SJSA1 (cell line): ENCODE measurements at places on chromosomes 5 and 9. TPM values are rescaled to one million over a fixed set of nuclear protein-coding genes. Genes with fewer than 3 reads are reported as not detected.
A peak's percentile ranks its signal among the peaks of the same experiment; 100 is the strongest.

Gene KIF3A
- 11.4 and 12.1 TPM in 2 replicates for total RNA-seq

Gene CSNK1G3
- 44.6 and 75.1 TPM in 2 replicates for total RNA-seq

Gene PKD2L2
- not detected in 2 replicates for total RNA-seq

Gene RLN2
- total RNA-seq = not detected in 2 replicates

Gene ASPN
- total RNA-seq = not detected in 2 replicates

Gene TEX48
- not detected in 2 replicates for total RNA-seq

Gene PCDHA12
- total RNA-seq = not detected in 2 replicates

DNA sequence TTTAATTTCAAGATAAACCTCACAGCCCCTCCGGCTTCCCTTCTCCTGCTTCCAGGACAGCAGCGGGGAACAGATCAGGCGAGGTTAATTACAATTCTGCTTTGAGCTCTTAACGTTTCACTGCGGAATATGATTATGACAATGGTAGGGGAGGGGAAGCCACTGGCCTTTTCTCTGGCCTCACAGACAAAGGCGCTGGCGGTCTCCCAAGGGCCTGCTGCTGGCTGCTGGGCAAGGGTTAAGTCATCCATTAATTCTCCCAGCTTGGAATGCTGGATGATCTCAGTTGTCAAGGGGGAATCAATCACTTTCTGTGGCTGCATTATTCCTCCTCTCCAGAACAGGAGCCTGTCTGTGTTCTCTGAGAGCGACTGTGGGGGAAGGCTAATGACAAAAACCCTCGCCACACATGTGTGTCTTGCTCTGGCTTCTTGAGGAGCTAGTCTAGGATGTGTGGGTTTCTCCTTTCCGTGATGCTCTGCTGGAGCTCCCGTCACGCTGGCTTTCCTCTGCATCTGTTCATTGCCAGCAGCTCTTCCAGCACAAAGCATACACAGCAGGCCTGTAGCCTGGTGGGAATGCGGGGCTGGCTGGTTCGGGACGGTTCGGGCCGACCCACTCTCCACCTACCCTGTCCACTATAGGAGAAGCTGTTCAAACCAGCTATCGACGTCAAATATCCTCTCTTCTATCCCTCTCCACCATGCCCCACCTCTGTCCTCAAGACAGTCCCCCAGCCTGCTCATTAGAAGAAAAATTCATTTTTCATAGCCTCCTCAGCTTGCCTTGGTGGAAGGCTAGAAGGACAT lies 82.8 kb downstream of the DCP2 start:
- no peaks in the 10 kb centered on the region for H3K27me3 ChIP-seq
- H3K4me1 ChIP-seq = peaks cover 31% of the 10 kb centered on the region
- no peak for DNase-seq
- peaks cover 30% of the 10 kb centered on the region for H3K36me3 ChIP-seq

DNA sequence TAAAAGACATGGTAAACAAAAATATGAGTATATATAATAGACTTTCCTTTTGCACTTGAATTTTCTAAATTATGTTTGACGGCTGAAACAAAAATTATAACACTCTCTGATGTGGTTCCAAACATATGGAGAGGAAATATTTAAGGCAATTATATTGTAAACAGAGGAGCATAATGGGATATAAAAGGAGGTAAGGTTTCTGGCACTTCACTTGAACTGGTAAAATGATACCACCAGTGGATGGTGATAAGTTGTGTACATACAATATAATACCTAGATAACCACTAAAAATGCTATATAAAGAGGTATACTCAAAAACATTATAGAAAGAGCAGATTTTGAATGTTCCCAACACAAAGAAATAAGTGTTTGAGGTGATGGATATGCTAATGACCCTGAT lies 192.9 kb upstream of the RAD23B start:
- H3K36me3 ChIP-seq = no peaks in the 10 kb centered on the region
- H3K27ac ChIP-seq = no peak overlapping the region
- H3K4me3 ChIP-seq = no peak overlapping the region
- no peak for DNase-seq
- H3K4me1 ChIP-seq = no peaks in the 10 kb centered on the region

GRCh38 chr5:142132916-142133315 lies 24.3 kb downstream of the NDFIP1 start:
- no peaks in the 10 kb centered on the region for H3K4me1 ChIP-seq
- no peaks in the 10 kb centered on the region for H3K27me3 ChIP-seq
- H3K4me3 ChIP-seq = no peak overlapping the region
- H3K27ac ChIP-seq = no peak overlapping the region
- DNase-seq = no peak
- H3K36me3 ChIP-seq = peaks cover 48% of the 10 kb centered on the region

GRCh38 chr9:127897193-127897692 lies 2.2 kb downstream of the ST6GALNAC6 start:
- peak; percentile 60 for DNase-seq
- no peaks in the 10 kb centered on the region for H3K27me3 ChIP-seq
- peaks cover 40% of the 10 kb centered on the region for H3K4me1 ChIP-seq
- no peak overlapping the region for H3K4me3 ChIP-seq
- no peak overlapping the region for H3K27ac ChIP-seq

- no peaks in the 10 kb centered on the region for H3K4me1 ChIP-seq
- no peak overlapping the region for H3K4me3 ChIP-seq
- H3K27ac ChIP-seq = no peak overlapping the region
- H3K36me3 ChIP-seq = no peaks in the 10 kb centered on the region
- H3K27me3 ChIP-seq = no peaks in the 10 kb centered on the region
Observed at GRCh38 chr5:87705876-87706275, 293.1 kb upstream of the CCNH start.

GRCh38 chr5:10762776-10763500 lies 1.9 kb upstream of the DAP start:
- peaks cover 20% of the 10 kb centered on the region for H3K36me3 ChIP-seq
- no peak overlapping the region for H3K4me3 ChIP-seq
- peaks cover 29% of the 10 kb centered on the region for H3K4me1 ChIP-seq
- H3K27ac ChIP-seq = no peak overlapping the region
- no peak for DNase-seq
- no peaks in the 10 kb centered on the region for H3K27me3 ChIP-seq

GRCh38 chr5:34655354-34655991 lies 655 bp upstream of the RAI14 start:
- H3K27ac ChIP-seq = peak overlapping the region; percentile 63
- no peak for DNase-seq
- H3K27me3 ChIP-seq = no peaks in the 10 kb centered on the region
- H3K36me3 ChIP-seq = no peaks in the 10 kb centered on the region; the same call in 1 of the 2 replicates
- H3K4me3 ChIP-seq = peak overlapping the region; percentile 85

- peaks cover 29% of the 10 kb centered on the region for H3K4me1 ChIP-seq
- peak; percentile 40 for DNase-seq
- H3K4me3 ChIP-seq = no peak overlapping the region
Observed at GRCh38 chr9:106587042-106587441, 275.9 kb upstream of the ZNF462 start.

DNA sequence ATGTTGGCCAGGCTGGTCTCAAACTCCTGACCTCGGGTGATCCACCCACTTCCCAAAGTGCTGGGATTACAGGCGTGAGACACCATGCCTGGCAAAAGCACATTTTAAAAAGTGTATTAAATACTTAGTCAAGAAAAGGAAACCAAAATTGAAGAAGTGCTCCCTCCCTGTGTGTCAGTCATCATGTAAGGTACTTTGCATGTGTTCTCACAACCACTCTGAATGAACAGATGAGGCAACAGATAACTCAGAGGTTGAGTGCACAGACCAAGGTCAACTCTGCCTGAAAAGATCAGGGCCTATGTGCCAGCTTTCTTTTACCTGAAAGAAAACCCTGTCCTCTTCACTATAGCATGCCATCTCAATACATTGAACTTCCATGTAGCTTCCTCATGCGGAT lies 289.7 kb downstream of the MRPS30 start:
- no peaks in the 10 kb centered on the region for H3K36me3 ChIP-seq
- H3K4me3 ChIP-seq = no peak overlapping the region
- DNase-seq = no peak

- no peaks in the 10 kb centered on the region for H3K27me3 ChIP-seq
- no peaks in the 10 kb centered on the region for H3K36me3 ChIP-seq
- no peak overlapping the region for H3K4me3 ChIP-seq
- no peaks in the 10 kb centered on the region for H3K4me1 ChIP-seq
Observed at GRCh38 chr5:68369457-68370125, 154.0 kb downstream of the PIK3R1 start.

- no peak overlapping the region for H3K4me3 ChIP-seq
- no peaks in the 10 kb centered on the region for H3K36me3 ChIP-seq
- H3K4me1 ChIP-seq = peaks cover 8% of the 10 kb centered on the region
- DNase-seq = peak; percentile 19
- no peak overlapping the region for H3K27ac ChIP-seq
Observed at GRCh38 chr9:126957687-126958053, 43.1 kb downstream of the RALGPS1 start.

DNA sequence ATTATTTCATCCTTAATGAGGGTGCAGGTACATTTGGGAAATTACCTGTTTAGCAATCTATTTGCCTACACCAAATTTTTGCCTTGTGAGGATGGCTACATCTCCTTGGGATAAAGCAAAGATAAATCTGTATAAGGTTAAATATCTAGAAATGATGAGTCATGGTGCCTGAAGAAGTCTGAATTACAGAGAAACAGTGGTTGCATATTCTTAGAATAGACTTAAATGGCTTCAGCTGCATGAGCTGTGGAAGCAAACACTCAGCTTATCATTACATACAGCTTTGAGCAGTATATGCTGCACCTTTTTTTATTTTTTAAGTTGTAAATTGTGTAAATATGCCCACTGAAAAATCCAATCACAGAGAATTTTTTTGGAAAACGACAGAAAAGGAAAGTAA lies 153.5 kb downstream of the RAPGEF6 start:
- no peak for DNase-seq
- H3K27me3 ChIP-seq = no peaks in the 10 kb centered on the region
- H3K27ac ChIP-seq = no peak overlapping the region
- no peaks in the 10 kb centered on the region for H3K4me1 ChIP-seq

- no peak overlapping the region for H3K4me3 ChIP-seq
- H3K27me3 ChIP-seq = no peaks in the 10 kb centered on the region
- peaks cover 61% of the 10 kb centered on the region for H3K4me1 ChIP-seq
- no peaks in the 10 kb centered on the region for H3K36me3 ChIP-seq
Observed at GRCh38 chr5:94240993-94241651, 377.3 kb downstream of the KIAA0825 start.

GRCh38 chr9:108698231-108698630 lies 157.6 kb downstream of the ACTL7B start:
- H3K4me3 ChIP-seq = no peak overlapping the region
- H3K27ac ChIP-seq = no peak overlapping the region
- H3K4me1 ChIP-seq = no peaks in the 10 kb centered on the region
- no peaks in the 10 kb centered on the region for H3K27me3 ChIP-seq

- DNase-seq = no peak
- H3K4me3 ChIP-seq = no peak overlapping the region
- no peak overlapping the region for H3K27ac ChIP-seq
- H3K27me3 ChIP-seq = peaks cover 33% of the 10 kb centered on the region
- H3K4me1 ChIP-seq = no peaks in the 10 kb centered on the region
Observed at GRCh38 chr9:136735812-136736480, 6.8 kb downstream of the LCN10 start.

GRCh38 chr5:96648023-96648422 lies 14.2 kb upstream of the CAST start:
- no peaks in the 10 kb centered on the region for H3K27me3 ChIP-seq
- H3K27ac ChIP-seq = 0 out of 2 replicates have a peak overlapping the region, but pooled peaks have one; percentile 7
- H3K36me3 ChIP-seq = no peaks in the 10 kb centered on the region
- no peak for DNase-seq
- H3K4me1 ChIP-seq = peaks cover 45% of the 10 kb centered on the region

- DNase-seq = no peak
- no peak overlapping the region for H3K4me3 ChIP-seq
- H3K27me3 ChIP-seq = no peaks in the 10 kb centered on the region
- no peak overlapping the region for H3K27ac ChIP-seq
- H3K4me1 ChIP-seq = peaks cover 29% of the 10 kb centered on the region
Observed at GRCh38 chr9:99023231-99023630, 79.5 kb downstream of the COL15A1 start.

- no peak overlapping the region for H3K4me3 ChIP-seq
- peak overlapping the region; percentile 98 for H3K27ac ChIP-seq
- DNase-seq = no peak
- peaks cover 28% of the 10 kb centered on the region for H3K4me1 ChIP-seq
- no peaks in the 10 kb centered on the region for H3K27me3 ChIP-seq
- no peaks in the 10 kb centered on the region for H3K36me3 ChIP-seq
Observed at GRCh38 chr5:92553326-92553725, 1027.7 kb downstream of the NR2F1-AS1 start.

- no peaks in the 10 kb centered on the region for H3K4me1 ChIP-seq
- H3K27ac ChIP-seq = no peak overlapping the region
- no peak for DNase-seq
- no peak overlapping the region for H3K4me3 ChIP-seq
- H3K27me3 ChIP-seq = no peaks in the 10 kb centered on the region
Observed at GRCh38 chr5:53100606-53101005, 9.0 kb downstream of the MOCS2 start.

- no peak for DNase-seq
- no peaks in the 10 kb centered on the region for H3K36me3 ChIP-seq
- H3K4me3 ChIP-seq = no peak overlapping the region
- no peaks in the 10 kb centered on the region for H3K4me1 ChIP-seq
- H3K27me3 ChIP-seq = no peaks in the 10 kb centered on the region
Observed at GRCh38 chr5:89081360-89081759, 198.4 kb upstream of the MEF2C start.
